ENCODE measurements at places on chromosomes 11 and 22.

DNA sequence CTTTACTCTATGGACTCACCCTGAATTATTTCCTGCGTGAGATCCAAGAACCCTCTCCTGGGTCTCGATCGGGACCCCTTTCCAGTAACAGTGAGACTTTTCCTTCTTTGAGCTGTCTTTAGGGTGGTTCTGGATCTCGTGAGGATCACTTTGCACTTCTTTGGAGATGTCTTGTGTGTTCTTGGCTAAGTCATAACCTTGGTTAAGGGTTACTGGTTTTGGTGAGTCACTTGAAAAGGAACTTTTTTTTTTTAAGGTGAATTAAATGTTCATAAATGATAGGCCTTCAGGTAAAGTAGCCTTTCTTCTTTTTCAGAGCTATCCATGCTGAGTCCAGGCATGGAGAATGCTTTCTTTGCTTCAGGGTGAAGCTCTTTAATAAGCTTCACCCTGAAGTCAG lies 19.4 kb upstream of the GSTP1 start:
- DNase-seq, result no peak

DNA sequence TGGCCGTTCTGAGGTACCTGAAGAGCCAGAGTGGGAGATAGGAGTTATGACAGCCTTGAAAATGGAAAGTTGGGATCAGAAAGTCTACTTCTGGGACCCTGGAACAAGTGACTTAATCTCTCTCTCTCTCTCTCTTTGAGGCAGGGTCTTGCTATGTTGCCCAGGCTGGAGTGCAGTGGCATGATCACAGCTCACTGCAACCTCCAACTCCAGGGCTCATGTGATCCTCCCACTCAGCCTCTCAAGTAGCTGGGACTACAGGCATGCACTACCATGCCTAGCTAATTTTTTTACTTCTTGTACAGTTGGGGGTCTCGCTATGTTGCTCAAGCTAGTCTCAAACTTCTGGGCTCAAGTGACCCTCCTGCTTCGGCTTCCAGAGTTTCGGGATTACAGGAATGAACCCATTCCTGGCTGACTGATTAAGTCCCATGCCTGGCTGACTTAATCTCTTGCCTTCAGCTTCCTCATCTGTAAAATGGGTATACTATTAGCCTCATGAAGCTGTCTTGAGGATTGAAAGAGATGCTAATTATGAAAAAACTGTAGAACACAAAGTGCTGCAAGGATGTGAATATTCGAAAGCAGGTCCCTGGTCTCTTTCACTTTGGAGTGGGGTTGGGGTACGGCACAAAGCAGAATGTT lies 87.7 kb downstream of the UBASH3B start:
- no peak for DNase-seq

DNA sequence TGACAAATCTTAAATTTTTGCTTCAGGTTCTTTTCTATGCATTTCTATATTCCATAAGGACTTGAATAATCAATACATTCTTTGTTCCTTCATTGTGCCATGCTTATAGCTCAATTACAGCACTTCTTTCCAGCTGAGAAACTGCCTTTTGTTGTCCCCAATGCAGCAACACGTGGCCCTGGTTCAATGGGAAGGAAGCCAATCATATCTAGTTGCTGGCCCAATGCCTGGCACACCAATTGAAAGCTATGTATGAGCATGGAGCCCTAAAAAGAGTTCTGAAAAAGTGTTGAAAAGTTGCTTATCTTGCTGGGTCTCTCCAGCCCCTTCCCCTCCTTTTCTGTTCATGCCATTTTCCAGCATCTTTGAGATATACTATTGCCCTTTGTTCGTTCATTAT lies 448.0 kb upstream of the FAT3 start:
- no peak for DNase-seq

DNA sequence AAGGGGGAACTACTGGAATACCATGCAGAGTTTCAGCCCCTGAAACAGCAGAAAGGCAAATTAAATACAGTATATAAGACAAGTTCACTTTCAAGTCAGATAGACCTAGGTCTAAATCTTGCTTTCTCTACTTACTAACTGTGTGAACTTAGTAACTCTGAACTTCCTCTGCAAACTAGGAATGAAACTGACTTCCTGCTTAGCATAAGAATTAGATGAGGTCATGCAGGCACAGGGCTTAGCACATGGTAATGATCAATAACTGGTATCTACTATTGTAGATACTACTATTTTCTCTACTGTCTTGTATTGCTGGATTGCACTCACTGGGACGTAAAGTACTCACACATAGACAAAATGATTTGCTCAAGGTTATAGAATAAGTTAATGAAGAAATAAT lies 51.5 kb upstream of the MTNR1B start:
- DNase-seq, result no peak

GRCh38 chr11:15818132-15818842 lies 538.1 kb downstream of the SOX6 start:
- no peak for DNase-seq

- DNase-seq, result no peak
Observed at GRCh38 chr11:94241896-94242295, 62.5 kb upstream of the IZUMO1R start.

GRCh38 chr22:36415415-36416168 lies 27.8 kb upstream of the MYH9 start:
- no peak for DNase-seq

GRCh38 chr11:27611947-27612455 lies 88.3 kb downstream of the BDNF start:
- no peak for DNase-seq

DNA sequence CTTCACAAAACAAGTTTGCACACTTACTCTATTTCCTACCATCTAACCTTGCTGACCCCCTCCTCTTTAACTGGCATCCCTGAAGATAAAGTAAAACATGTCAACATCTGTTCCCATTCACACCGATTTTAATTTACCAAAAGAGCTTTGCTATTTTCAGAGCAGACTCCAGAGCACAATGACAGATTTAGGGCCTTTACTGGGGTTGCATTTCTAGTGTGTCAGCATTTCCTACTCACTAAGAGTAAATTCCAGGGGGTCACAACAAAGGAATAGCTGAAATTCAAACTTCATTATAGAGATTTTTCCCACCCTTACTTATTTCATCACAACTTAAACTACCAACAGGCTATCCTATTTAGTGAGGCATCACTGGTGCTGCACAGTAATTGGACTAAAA lies 60.8 kb downstream of the SOX6 start:
- DNase-seq, result no peak

DNA sequence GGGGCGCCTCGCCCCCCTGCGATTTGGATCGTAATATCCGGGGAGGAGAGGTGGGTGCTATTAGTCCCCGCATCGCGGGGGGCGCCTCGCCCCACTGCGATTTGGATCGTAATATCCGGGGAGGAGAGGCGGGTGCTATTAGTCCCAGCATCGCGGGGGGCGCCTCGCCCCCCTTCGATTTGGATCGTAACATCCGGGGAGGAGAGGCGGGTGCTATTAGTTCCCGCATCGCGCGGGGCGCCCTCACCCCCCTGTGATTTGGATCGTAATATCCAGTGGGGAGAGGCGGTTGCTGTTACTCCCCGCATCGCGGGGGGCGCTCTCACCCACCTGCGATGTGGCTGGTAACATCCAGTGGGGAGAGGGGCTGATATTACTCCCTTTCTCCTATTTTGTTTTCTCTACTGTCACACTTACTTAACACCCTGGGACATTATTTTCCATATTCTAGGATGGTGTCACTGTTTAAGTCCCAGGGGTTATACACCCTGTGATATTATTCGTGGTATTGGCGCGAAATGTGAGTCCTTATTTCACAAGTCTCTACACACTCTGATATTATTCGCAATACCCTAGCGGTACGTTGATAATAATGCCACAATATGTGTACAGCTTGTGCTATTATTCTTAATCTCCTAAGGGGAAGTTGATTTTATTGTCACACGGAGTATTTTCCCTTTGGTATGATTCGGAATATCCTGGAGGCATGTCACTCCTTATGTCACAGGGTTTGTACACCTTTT lies 57.8 kb upstream of the ALDH3B2 start:
- DNase-seq, result peak; percentile 87

GRCh38 chr11:70432065-70432464 lies 33.7 kb downstream of the CTTN start:
- DNase-seq, result peak; percentile 89
